CD4-positive, alpha-beta T cell treated with Interleukin-4 for 4 hours (primary cell): ENCODE measurements at places on chromosomes 4 and X.

DNA sequence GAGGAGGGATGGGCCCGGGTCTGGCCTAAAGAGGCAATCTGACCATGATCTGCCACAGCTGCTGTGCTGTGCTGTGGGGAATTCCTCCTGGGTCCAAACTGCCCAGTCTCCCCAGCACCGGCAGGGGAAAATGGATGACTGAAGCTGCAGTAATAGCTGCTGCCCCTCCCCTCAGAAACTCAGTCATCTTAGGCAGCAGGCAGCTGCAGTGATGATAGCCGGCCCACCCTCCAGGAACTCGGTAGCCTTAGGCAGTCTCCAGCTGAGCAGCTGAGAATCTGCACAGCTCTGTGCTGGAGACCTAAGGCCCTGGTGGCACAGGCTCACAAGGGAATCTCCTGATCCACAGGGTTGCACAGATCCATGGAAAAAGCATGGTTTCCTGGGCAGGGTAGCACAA is 113.4 kb upstream of the USP38 start:
- no peak for DNase-seq

GRCh38 chrX:10598540-10598939 is 21.8 kb downstream of the MID1 start:
- no peak for DNase-seq

GRCh38 chrX:1903236-1903935 is 288.5 kb downstream of the ASMT start:
- no peak for DNase-seq

DNA sequence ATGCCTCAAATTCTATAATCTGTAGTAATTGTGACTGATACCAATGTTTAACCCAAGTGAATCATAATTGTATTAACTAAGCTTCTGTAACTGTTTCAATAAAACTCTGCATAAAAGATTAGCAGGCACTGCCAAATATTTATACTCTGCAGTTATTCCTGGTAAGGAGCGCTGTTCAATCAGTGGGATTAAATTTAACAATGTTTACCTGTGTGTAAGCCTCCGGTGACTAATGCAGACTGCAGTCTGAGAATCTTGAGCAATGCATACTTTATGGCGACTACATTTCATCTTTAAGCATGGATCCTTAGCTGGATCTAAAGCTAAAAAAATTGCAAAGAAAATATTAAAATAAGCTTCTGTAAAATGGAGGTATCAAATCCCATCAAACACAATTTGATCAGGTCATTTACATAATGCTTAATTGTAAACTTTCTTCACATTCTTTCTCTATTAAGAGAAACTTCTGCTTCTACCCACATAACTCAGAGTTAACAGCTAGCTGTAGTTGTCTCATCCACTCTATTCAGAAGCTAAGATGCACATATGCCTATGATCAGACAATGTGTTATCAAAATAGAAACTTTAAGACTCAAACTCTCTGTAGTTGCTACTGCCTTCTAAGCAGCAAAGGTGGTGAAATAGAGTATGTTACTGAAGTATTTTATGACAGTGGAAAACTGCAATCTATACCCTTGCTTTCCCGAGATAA is 234.0 kb downstream of the SPOCK3 start:
- no peak for DNase-seq

- DNase-seq = no peak
Observed at GRCh38 chr4:47462799-47463234, 685 bp downstream of the COMMD8 start.
